Activated naive CD8-positive, alpha-beta T cell treated with anti-CD3 and anti-CD28 coated beads for 36 hours (primary cell): ENCODE measurements at places on chromosomes 12 and 14. TPM values are rescaled to one million over a fixed set of nuclear protein-coding genes. Genes with fewer than 3 reads are reported as not detected.

GRCh38 chr12:75795125-75795524 is 236.5 kb downstream of the PHLDA1 start:
- DNase-seq, result no peak

GRCh38 chr14:103724116-103724515 is 8.5 kb downstream of the ZFYVE21 start:
- DNase-seq, result no peak

Gene ORAI1
- total RNA-seq, result 44.0 TPM

Gene ABCD2
- 3.1 TPM for total RNA-seq

Gene LRIG3
- total RNA-seq, result not detected

Gene GLT1D1
- 0.27 TPM for total RNA-seq

Gene TC2N
- total RNA-seq, result 16.7 TPM
